T follicular helper cell (primary cell): ENCODE measurements at places on chromosomes 16 and 17.

- no peak for DNase-seq
These were observed 329.9 kb downstream of the KCNJ2 start for GRCh38 chr17:70499067-70499786.

DNA sequence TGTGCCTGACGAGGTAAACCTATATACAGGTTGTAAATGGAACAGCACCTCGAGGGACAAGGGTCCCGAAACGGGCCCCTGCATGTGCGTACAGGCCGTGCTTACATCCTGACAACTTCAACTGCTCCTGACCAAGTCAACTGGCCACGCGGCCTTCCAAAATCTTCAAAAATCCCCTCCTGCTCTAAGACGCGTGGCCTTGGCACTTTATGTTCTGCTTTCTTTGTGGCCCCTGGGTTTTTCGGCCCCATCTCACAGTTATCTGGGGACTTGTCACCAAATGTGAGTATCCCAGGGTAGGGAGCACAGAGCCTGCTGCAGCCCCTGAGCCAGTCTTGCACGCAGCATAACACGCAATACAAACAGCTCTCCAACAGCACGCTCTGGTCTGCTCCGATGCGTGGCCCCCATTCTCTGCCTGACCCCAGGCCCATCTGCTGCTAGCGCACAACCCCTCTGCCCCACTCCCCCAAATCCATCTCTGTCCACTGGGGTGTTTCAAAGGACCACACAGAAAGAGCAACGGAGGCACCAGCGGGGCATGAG lies 659 bp downstream of the RPH3AL start:
- DNase-seq: no peak

DNA sequence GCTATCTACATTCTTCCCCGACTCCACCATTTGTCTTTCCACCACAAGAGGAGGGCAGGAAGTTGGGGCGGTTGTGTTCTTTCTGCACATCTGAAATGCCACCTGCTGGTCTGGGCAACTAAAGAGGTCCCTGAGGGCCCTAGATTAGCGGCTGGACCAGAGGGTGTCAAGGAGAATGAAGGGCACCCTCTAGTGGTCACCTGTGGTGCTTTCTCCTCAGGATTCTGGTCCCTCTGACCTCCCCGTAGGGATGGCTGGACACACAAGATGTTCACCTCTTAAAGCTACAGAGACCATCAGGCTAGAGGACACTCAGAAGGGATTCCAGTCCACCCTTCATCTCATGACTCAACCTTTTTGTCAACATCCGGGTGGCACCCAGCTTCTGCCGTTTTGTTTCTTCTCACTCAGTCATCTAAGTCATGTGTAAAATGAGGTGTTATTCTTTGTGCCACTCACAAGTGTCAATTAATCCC lies 2.9 kb upstream of the SCIMP start:
- DNase-seq: no peak

DNA sequence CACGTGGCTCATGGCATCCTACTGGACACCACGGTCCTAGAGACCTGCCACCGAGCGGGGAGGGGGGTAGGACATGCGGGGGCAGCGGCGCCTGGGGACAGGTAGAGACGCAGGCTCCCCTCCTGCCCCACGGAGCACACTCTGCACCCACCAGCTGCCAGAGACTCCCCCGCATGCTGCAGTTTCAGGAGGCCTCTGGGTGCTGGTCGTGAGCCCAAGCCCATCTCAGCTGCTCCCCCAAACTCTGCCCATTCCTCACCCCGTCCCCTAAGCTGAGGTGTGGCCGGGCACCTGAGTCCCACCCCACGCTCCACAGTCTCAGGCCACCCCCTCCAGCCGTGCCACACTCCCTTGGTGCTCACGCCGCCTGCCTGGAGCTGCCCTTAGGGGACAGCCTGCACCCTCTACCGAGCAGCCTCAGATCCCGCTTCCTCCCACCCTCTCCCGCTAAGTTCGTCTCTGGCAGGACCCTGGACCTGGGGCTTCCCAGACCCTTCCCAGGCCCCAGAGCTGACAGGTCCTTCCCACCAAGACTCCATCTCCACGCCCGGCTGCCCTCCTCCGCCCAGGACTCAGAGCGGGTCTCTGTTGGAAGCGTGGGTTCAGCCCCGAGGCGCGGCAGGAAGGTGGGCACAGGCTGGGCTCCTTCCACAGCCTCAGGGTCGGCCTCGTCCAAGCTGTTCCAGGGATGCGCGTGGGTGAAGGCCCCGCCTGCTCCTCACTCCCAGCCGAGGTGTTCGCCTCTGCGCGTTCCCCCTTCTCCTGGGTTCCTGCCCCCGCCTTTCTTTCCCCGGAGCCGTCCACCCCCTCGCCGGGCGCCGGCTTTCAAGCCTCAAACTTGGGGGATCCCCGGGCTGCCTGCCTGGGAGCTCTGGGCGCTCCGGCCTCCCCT lies 1.3 kb downstream of the RAB40B start:
- DNase-seq: no peak

DNA sequence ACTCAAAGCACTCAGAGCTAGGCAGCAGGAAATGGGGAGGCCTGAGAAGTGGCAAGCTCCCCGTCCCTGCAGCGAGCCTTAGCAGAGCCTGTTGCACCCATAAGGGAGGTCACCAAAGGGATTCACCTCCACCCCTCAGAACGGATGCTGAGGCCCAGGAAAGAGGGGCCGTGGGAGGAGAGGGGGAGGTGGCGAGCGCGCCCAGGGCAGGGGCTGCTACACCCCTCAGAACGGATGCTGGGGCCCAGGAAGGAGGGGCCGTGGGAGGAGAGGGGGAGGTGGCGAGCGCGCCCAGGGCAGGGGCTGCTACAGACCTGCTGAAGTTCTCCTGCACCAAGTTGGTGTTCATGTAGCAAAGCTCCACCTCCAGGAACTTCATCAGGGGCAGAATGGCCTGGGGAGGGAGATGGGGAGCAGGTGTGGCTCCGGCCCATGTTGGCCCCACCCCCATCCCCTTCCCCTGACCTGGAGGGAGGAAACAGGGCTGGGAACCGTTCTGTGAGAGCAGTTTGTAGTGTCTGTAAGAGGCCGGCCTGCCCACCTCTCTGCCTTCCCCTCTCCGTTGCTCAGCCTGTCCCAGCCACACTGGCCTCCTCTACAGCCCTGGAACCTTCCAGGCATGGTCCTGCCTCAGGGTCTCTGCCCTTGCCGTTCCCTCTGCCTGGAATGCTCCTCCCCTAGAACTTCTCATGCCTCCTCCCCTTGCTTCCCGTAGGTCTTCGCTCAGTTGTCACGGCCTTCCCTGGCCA lies 11.4 kb downstream of the UNC13D start:
- DNase-seq: no peak

GRCh38 chr17:82239401-82239925 lies 10.6 kb downstream of the SLC16A3 start:
- no peak for DNase-seq

GRCh38 chr16:67246756-67247191 lies 507 bp downstream of the FHOD1 start:
- no peak for DNase-seq
